ENCODE measurements at places on chromosomes 1 and 21.

DNA sequence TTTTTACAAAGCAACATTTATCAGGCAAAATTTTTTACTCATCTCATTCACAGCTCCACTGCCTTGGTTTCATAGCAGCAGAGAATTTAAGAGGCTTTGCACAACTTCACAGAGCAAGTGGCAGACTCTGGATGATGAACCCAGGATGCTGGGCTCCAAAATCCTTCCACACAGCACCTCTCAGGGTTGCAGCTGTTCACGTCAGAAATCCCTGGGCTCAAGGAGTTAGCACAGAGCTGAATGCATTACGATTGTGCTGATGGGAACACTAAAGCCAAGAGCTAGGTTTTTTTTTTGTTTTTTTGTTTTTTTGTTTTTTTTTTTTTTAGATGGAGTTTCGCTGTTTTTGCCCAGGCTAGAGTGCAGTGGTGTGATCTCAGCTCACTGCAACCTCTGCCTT lies 2.4 kb upstream of the HTR6 start:
- no peak for DNase-seq

GRCh38 chr1:57517587-57518374 lies 93.9 kb upstream of the DAB1 start:
- no peak for DNase-seq

DNA sequence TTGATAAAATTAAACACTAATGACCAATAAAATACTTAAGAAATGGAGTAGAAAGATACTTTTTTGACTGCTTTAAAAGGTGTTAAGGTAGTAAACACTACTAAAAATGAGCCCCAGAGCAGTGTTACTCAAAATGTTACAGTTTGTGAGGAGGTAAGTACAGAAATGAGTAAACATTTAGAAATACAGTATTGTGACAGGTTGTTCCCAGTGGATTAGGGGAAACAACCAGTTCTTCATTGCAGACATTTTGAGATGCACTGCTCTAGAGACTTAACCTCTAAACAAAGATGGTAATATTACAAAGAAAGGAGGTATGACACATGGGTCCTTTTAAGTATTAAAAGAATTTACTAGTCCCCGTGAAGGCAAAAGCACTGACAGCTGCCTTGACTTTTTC lies 12.7 kb downstream of the DHX9 start:
- DNase-seq, result no peak

GRCh38 chr1:54922921-54923421 lies 36.0 kb upstream of the DHCR24 start:
- no peak for DNase-seq

DNA sequence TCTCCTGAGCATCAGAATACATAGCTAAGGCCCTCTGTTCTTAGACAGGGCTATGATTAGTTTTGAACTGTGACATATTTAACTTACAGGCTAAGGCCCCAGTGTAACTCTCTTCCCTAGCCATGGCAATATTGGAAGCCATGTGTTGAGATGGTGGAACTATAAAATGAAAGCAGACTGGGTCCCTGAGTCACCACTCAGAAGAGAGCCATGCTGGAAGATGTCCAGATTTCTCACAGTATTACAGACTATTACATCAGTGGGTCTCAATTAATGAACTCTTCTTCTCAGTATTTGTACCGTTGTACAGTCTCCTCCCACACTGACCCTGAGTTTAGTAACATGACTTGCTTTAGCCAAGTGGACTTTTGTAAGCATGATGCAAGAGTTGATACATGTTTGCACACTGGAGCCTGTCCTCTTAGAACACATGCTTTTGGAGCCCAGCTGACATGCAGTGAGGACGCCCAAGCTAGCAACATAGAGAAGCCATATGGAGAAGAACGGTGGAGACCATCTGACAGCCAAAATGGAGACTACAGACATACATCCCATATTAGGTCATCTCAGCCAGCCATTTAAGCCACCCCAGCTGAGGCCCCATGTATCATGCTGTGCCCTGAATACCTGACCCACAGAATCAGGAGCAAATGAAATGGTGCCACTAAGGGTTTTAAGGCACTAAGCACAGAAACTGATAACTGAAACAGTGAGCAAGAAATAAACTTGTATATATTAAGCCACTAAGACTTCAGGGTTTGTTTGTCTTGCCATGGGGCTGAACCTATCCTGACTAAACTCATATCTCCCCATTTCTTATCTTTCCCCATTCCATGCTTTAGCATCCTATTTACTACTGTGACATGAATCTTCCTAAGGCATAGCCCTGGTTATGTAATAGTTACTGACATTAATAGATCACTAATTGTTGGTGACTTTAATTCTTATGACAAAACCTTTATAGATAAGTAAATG lies 24.4 kb downstream of the TBX15 start:
- DNase-seq, result no peak

- no peak for DNase-seq
These were observed 255.9 kb downstream of the FAF1 start for GRCh38 chr1:50704126-50704525.

- no peak for DNase-seq
These were observed 42.9 kb downstream of the SH3GLB1 start for GRCh38 chr1:86747304-86747703.

DNA sequence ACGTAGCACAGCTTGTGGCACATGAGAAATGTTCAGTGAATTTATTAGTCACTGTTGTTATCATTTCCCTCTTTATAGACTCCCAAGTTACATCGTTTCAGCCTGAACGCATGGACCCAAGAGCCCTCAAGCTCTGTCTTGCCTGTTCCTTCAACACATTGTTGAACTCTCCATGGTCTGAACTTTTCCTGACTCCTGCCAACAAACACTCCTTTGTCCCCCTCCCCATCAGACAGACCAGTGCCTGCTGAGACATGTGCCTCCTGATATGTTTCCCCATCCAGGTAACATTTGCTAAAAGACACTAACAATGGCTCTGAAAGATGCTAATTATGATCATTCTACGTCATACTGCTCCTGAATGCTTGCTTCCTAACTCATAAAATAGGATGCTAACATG lies 108.7 kb upstream of the NFIA start:
- no peak for DNase-seq

- no peak for DNase-seq
These were observed 39.4 kb upstream of the SPOCD1 start for GRCh38 chr1:31855038-31855845.

DNA sequence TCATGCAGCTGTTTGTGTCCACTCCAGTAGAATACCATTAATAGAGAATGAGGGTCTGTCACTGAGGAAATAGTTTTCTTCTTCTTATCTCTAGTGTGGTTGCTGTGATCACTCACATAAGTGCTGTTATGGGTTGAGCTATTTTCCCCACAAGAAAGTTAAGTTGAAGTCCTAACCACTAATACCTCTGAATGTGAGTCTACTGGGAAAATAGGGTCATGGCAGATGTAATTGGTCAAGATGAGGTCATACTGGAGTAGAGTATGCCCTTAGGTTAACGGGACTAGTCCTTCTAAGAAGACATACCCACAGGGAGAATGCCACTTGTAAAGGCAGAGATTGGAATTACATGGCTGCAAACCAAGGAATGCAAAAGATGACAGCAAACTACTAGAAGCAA lies 70.5 kb upstream of the COL24A1 start:
- no peak for DNase-seq

Data from cerebellar nuclear complex (tissue), 1 donor.